ENCODE measurements at places on chromosomes 3 and 15. TPM values are rescaled to one million over a fixed set of nuclear protein-coding genes. Genes with fewer than 3 reads are reported as not detected.

PLSCR4 gene
- 6.0 TPM for total RNA-seq

GRCh38 chr3:180274536-180274935, 237.8 kb upstream of the PEX5L start:
- no peak for ATAC-seq

DNA sequence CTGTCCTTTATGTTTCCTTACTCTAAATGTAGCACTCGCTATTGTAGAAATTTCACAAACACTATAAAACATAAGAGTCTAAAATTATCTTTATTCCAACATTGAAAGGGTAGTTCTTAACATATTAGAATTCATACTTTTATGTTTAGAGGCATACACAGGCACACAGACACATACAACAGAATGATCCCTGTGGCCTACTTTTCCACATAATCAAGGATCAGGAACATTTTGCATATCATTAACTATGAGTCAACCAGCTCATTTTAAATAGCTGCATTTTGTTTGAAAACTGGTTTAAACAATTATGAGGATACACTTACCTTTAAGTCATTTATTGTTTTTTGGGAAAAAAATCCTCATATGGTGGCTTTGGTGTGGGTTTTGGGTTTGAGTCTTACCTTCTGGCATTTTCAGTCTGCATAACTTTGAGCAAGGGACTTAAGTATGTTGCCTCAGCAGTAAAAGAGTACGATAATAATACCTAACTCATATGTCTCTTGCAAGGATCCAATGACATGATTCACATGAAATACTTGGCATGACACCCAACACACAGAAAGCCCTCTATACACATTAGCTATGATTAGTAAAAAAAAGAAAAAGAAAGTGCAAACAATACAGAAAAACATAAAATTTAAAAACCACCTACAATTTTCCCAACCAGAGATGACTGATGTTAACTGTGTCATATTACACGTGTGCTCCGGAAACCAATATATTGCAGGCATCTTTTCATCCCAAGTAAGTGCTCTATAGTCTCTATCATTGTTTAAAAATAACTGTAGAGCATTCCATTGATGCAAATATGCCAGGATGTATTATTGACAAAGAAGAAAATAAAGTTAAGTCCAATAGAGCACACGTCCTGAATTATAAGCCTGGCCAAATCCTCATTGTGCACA, 213.1 kb upstream of the ADAMTS9 start:
- ATAC-seq = no peak

GRCh38 chr3:5128849-5129248, 6.8 kb downstream of the ARL8B start:
- ATAC-seq = no peak

All from motor neuron (in vitro differentiated cells).